Activated CD4-positive, alpha-beta T cell treated with anti-CD3 and anti-CD28 coated beads, Interleukin-2, amount 10 ng/mL, durations not matched to agents 7 days and 5 days (primary cell): ENCODE measurements at places on chromosomes 6 and 20. TPM values are rescaled to one million over a fixed set of nuclear protein-coding genes. Genes with fewer than 3 reads are reported as not detected.

PDYN gene
- total RNA-seq: not detected

CRISP3 gene
- total RNA-seq: not detected

CLIC1 gene
- total RNA-seq: 561 TPM

DNA sequence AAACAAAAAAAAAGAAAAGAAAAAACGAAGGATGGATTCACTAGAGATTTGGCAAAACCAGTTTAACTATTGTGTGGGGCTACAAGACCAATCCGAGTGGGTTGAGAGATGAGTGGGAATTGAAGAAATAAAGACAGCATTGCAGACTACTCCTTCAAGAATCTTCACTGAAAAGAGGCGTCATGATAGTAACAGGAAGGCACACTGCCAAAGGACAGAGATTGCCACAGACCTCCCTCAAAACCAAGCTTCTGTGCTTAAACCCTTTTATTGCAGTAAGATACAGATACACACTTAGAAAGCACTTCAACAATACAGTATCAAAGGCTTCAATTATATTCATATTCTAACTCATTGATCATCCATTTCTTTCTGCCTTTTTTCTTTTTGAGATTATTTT is 103.9 kb downstream of the IPCEF1 start:
- DNase-seq: no peak

DNA sequence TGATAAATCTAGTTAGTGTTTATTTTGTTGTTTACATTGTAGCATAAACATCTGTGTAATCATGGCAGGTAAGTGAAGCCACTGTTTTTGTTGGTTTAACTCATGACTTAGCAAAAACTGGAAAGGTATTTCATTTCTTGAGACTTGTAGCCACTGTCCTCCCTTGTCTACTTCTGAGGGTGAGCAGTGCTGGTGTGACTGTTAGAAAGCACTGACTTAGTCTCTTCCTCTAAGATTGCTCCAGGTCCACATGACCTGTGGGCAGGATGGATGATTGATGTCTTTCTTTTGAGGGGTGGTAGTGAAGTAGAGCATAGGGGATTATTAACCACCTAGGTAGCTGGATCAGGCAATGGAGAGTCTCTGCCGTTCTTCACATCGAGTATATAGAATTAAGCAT is 203.8 kb downstream of the ARID1B start:
- DNase-seq: no peak

- DNase-seq: no peak
Observed at GRCh38 chr6:4698901-4699659, 77.1 kb upstream of the CDYL start.

DNA sequence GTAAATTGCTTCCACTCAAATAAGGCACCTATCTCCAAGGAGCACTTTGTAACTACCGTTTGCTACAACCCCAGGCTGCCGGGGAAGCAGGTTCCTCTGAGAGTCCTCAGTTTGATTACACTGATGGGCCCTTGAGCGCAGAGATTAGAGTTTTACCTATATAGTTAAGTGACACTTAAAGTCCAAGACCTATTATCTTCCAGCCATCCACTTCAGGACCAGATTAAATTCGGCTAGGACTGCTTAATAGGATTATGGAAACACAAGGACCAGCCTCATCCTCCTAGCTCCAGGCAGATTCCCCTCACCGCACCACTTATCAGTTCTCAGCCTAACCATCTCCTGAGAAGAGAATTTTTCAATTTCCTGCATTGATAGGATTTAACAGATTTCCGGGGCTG is 64.7 kb upstream of the TIAM2 start:
- DNase-seq: no peak

GRCh38 chr6:83985308-83985713 is 48.3 kb upstream of the MRAP2 start:
- DNase-seq: no peak

DNA sequence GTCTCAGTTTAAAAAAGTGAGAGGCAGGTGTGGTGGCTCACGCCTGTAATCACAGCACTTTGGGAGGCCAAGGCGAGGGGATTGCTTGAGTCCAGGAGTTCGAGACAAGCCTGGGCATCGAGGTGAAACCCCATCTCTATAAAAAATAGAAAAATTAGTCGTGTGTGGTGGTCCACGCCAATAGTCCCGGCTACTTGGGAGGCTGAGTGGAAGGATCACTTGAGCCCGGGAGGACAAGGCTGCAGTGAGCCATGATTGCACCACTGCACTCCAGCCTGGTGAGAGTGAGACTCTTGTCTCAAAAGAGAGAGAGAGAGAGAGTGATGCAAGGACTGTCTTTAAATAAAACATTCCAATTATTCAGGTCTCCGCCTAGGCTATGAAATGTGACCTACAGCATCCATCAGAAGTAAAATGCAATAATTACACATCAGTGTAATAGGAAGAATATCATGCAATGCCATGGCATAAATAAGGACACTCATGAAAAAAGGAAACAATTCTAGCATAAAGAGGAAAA is 81.5 kb downstream of the SH3BGRL2 start:
- DNase-seq: no peak

- DNase-seq: no peak
Observed at GRCh38 chr20:15584507-15584906, 988.7 kb downstream of the KIF16B start.

SLC22A16 gene
- total RNA-seq: not detected

DNA sequence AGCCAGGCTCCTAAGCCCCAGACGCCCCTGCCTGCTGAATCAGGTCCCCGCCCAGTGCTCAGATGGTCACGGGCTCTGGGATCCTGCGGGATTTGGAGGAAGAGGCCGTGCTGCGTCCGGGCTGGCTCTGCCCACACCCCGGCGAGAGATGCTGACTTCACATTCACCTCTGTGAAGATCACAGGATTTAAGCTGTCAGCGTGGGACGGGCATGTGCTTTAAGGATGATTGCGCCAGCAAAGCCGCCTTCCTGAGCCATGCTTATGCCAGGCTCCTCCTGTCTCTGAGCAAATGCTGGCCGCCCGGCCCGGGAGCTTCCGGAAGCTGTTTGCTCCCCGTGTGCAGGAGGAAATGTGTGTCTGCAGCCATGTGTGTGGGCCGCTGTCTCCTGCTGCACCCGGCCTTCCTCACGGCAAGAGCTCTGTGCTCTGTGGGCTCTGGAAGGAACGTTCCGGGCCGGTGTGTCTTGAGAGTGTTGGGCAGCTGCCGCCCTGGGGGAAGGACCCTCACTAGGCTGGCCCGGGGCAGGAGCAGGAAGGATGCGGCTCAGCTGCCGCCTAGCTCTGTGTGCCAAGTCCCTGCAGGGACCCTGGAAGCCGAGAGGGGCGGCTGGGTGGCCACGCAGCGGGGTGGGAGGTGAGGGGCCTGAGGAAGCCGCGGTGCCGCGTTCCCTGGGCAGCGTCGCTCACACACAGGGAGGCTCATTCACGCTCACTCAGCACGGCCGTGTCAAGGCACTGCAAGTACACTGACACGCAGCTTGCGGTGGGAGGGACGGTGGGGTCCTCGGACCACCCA is 19.0 kb upstream of the BHLHE23 start:
- DNase-seq: no peak

GRCh38 chr6:62978920-62979319 is 232.3 kb upstream of the FKBP1C start:
- DNase-seq: no peak

DNA sequence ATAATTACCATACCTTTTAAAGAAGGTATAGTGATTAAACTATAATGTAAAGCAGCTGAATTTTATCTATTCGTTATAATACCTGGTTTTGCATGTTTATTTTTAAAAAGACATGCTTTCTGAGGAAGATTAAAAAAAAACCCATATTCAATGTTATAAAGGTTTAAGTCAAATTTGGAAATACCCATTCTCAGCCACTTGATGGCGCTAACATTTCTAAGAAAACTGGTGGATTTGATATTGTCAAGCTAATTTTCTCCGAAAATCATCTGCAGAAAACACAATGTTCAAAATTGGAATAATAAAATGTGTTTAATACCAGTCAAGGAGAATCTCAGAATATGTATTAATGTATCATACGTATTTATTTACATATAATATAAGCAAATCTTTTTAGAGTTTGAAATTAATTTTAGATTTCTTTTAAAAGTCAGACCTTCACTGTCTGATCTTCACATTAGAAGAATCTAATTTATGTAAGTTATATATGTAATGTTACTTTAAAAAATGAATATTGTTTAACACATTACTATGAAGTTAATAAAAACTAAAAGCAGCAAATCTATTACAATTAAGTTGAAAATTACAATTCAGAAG is 35.0 kb downstream of the SHPRH start:
- no peak for DNase-seq

DNA sequence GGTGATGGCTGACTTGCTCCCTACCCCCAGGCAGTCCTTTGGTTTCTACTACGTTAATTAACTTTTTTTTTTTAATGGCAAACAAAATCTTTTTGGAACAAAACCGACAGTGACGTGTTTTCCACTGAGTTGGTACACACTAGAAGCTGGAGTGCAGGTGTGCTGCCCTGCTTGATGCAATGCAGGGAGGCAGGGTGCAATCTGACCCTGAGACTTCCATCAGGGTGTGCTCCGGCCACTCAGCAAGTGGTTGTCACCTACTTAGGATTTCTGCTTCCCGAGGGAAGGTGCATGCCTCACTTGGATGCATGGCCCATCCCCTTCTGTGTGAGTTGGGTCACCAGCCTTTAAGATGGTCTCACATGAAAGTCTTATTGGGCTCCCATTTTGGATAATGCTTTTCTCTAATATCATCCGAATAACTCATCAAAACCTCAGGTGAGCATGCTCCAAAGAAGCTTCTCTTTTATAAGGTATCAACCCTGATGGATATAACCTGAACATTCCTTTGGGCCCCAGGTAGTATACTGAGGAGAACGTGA is 14.0 kb downstream of the RREB1 start:
- no peak for DNase-seq

MAP3K7 gene
- total RNA-seq: 35.2 TPM

- DNase-seq: no peak
Observed at GRCh38 chr6:72649032-72649984, 27.4 kb downstream of the KCNQ5 start.

SOBP gene
- total RNA-seq: 0.27 TPM

C6orf15 gene
- total RNA-seq: not detected

GRCh38 chr6:71396410-71396801 is 107.8 kb downstream of the OGFRL1 start:
- DNase-seq: no peak

ABHD16B gene
- not detected for total RNA-seq

RIN2 gene
- not detected for total RNA-seq
